Activated T-cell treated with anti-CD3 and anti-CD28 coated beads, Interleukin-2, amount 50 U/mL, for 1 hour (primary cell): ENCODE measurements at places on chromosomes 2 and 18.

DNA sequence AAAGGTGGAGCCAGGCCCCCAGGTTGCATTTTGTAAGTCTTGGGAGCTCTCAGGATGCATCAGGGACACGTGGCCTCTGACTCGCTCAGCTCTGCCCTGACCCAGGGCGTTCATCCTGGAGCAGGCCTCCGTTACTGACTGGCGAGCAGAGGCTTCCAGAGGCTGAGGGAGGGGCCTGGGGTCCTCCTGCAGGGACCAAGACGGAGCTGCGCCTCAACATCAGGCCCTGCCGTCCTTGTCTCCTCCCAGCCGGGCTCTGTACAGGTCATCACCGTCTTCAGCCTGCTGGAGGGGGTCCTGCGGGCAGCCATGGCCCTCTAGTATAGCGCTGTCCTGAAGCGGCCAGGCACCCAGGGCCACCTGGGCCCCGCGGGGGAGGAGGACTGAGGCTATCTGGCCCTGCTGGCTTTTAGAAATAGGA, 10.2 kb upstream of the ALPP start:
- DNase-seq, result no peak

GRCh38 chr2:62216616-62217015, 20.7 kb downstream of the B3GNT2 start:
- no peak for DNase-seq

- no peak for DNase-seq
Observed at GRCh38 chr2:126748929-126749518, 93.1 kb downstream of the GYPC start.

GRCh38 chr2:20273042-20273441, 48.1 kb upstream of the SDC1 start:
- no peak for DNase-seq

GRCh38 chr2:85590950-85591349, 4.6 kb upstream of the RNF181 start:
- DNase-seq, result no peak

- no peak for DNase-seq
Observed at GRCh38 chr2:79876430-79876829, 363.6 kb downstream of the CTNNA2 start.

GRCh38 chr2:69624131-69624530, 19.4 kb downstream of the AAK1 start:
- DNase-seq, result no peak

- DNase-seq, result peak; percentile 88
Observed at GRCh38 chr2:237572021-237572741, 5.8 kb downstream of the PRLH start.

- DNase-seq, result no peak
Observed at GRCh38 chr2:19785867-19786266, 115.9 kb downstream of the TTC32 start.

DNA sequence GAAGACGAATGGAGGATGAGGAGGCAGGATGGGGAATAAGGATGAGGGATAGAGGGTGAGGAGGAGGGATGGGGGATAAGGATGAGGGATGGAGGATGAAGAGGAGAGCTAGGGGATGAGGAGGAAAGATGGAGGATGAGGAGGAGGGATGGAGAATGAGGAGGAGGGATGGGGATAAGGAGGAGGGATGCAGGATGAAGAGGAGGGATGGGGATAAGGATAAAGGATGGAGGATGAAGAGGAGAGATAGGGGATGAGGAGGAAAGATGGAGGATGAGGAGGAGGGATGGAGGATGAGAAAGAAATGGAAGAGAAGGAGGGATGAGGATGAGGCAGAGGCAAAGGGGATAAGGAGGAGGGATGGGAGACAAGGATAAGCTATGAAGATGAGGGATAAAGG, 230.0 kb downstream of the NAPG start:
- no peak for DNase-seq
